NCI-H526 treated with DMSO at 0.1 percent for 48 hours (cell line): ENCODE measurements at places on chromosomes 3 and 15.

GRCh38 chr15:48472756-48473155, 141.5 kb downstream of the DUT start:
- no peak for DNase-seq

DNA sequence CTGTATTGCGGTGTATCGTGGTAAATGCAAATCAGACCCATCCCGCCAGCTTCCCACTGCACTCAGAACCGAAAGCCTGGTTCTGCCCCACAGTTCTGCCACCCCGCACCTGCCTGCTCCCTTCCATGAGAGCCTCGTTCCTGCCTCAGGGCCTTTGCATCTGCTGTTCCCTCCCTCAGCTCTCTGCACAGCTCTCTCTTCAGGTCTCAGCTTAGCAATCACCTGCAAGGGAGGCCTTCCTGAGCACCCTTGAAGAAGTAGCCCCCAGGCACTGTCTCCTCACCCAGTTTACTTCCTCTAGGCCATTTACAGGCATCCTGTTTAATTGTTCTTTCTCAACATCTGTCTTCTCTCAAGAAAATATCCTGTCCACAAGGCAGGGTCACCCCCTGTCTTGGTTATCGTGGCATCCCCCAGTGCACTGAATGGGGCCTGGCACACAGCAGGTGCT, 13.3 kb upstream of the IQSEC1 start:
- no peak for DNase-seq

GRCh38 chr3:8451696-8452095, 49.9 kb upstream of the LMCD1 start:
- DNase-seq, result no peak

GRCh38 chr3:169575381-169575780, 88.1 kb downstream of the MECOM start:
- no peak for DNase-seq

DNA sequence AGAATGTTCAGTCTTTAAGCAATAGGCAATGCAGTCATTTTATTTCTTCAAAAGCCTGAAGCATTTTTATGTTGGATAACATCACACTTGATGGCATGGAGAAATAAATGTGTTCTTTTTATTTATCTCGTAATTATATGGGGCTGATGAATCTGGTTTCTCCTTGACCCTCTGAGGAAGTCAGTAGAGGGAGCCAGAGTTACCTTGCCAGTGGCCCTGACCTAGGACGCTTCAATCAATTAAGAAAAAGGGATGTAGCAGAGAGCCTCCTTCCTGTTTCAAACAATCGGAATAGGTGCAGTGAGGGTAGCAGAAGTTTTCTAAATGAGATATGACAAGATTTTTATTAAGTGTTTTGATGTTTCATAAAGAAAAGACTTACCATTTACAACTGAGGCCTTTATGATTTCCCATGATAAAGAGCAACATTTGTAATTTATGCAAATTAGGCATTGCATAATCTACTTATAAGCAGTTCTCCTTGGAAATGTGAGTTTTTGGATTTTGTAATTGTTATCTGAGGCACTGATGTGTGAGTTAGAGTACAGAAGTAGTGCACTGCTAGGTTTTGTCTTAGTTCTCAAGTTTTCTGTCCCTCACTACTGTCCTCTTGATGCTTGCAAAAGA, 129.1 kb downstream of the RAP2B start:
- no peak for DNase-seq

GRCh38 chr3:194308601-194309449, 42.3 kb downstream of the CPN2 start:
- no peak for DNase-seq

- DNase-seq, result no peak
These were observed 27.8 kb upstream of the AP4E1 start for GRCh38 chr15:50880651-50881114.

DNA sequence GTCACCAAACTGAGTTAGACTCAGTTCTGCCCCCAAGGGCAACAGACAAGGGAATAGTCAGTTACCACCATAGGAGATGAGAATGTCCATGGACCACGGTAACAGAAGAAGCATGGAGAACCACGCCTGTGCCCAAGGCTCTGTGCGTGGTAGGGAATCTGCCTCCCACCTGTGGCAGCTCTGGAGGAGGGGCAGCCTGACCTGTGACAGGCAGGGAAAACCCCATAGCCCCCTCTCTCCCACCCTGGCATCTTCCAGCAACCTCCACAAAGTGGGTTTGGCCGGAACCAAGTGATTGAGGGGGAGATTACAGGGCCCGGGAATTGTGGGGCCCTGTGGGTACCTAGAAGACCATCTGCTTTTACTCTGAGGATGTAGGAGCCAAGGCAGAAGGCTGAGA, 14.3 kb upstream of the LTF start:
- DNase-seq, result no peak

DNA sequence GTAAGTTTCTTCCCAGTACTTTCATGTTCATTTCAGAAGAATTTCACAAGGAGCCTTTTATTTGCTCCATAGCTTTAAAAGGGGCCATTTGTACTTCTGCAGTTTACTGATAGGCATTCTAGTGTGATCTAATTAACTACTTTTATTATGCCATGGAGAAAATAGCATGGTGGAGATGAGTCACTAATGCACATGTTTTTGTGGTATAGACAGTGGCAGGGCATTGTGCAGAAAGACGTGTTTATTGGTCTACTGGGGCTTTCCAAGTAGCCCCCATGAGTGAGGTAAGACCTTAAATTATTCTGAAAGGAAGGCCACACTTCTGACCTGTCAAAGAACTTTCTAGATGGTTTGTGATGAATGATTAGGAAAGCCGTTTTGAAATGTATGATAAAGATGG, 810.0 kb upstream of the NR2F2 start:
- no peak for DNase-seq

DNA sequence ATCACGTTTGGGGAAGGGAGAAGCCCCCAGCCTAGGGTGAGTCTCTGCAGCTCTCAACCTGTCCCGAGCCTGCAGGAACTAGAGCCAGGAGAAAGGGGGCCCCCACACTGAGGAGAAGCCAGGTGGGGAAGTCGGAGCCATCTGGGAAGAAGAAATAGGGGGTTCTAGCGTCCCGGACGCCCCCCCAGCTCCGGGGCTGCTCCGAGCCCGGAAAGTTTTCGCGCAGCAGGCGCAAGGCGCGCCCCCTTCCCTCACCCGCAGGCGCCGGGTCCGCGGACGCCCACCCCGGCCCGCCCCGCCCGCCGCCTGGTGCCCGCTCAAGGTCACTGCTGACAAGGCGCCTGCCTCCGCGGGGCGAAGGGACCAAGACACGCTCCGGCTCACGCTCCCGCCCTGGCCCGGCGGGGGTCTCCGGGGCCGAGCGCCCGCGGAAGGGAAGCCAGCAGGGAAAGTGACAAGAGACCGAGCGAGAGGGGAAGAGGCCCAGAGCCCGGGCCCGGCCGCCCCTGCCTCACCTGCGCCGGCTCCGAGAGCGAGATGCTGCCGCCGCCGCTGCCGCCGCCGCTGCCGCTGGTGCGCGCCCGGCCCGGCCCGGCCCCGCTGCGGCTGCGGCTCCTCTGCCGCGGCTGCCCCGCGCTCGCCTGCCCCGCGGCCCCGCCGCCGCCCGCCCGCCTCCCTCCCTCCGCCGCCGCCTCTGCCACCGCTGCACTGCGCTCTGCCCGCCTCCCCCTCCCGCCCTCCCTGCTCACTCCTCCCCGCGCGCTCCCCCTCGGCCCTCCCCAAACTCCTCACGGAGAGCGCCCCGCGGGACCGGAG, 108.4 kb upstream of the SLC6A11 start:
- no peak for DNase-seq

DNA sequence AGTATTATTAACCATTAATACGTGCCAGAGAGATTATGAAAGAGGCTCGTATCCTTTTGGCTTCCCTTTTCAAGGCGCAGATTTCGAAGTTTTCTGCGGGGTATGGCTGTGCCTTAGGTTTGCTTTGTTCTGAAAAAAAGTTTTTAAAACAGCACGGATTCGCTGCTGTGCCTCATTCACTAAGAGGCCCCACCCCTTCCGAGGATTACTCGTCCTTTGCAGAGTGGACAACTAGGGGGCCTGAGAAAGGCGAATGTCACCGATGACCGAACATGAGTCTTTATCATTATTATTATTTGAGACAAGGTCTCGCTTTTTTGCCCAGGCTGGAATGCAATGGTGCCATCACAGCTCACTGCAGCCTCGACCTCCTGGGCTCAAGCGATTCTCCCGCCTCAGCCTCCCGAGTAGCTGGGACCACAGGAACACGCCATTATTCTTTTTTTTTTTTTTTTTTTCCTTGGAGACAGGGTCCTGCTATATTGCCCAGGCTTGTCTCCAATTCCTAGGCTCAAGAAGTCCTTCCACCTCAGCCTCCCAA, 684 bp upstream of the RPS27L start:
- no peak for DNase-seq

DNA sequence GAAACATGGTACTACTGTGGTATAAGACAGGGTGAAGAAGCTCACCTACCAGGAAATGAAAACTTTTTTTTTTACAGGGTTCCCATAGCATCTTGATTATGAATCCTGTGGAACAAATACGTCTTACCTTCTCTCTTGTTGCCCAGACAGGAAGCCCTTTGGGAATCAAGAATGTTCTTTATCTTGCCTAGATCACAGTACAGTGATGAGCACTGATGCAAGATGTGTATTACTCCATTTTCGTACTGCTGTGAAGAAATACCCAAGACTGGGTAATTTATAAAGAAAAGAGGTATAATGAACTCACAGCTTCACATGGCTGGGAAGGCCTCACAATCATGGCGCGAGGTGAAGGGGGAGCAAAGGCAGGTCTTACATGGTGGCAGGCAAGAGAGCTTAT, 281.3 kb downstream of the UBE2E2 start:
- no peak for DNase-seq

GRCh38 chr3:128515-129172, 67.9 kb upstream of the CHL1 start:
- peak; percentile 42 for DNase-seq

GRCh38 chr3:188309437-188310269, 155.7 kb downstream of the LPP start:
- DNase-seq, result no peak

DNA sequence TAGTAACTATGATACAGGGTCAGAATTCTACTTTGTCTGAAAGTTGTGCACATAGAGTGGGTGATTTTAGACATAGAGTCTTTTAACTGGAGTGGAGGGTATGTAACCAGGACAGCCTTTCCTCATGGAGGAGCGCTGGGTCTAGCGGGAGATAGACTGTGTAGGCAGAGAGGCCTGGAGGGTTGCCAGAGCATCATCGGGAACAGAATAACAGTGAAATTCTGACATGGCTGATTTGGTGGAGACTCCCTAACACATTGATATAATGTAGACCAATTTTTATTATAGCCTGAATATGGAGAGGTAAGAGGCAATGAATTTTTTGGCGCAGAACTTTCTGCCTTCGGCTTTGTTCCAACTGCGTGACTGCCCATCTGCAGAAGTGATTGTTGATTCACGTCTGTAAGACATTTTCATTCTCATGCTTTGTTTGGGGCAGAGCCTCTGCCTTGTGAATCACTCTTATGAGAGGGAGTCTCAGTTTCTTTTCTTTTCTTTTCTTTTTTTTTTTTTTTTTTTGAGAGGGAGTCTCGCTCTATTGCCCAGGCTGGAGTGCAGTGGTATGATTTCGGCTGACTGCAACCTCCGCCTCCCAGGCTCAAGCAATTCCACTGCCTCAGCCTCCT, 16.0 kb downstream of the LPP start:
- DNase-seq, result no peak

- no peak for DNase-seq
These were observed 249.4 kb upstream of the PDZRN3 start for GRCh38 chr3:73874161-73874560.

GRCh38 chr15:44482090-44482489, 54.7 kb downstream of the CTDSPL2 start:
- DNase-seq, result no peak

GRCh38 chr3:110253794-110254193, 817.8 kb upstream of the NECTIN3 start:
- no peak for DNase-seq

DNA sequence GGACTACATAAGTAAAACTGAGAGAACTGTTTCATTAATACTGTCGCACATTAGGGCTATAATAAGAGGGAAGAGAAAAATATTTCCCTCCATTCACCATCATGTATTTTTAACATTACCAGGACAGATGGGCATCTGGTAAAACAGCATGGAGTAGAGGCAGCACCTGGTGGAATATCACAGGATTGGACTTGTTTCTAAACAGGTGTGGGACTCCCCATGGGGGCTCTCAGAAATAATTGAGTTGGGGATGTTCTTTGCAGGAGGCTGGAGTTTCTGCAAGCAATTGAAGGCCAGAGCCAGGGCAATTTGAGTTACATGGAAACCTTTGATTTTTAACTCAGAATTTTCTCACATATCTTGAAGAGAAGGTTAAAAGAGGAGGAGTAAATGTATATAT, 8.4 kb upstream of the MINDY2 start:
- no peak for DNase-seq

DNA sequence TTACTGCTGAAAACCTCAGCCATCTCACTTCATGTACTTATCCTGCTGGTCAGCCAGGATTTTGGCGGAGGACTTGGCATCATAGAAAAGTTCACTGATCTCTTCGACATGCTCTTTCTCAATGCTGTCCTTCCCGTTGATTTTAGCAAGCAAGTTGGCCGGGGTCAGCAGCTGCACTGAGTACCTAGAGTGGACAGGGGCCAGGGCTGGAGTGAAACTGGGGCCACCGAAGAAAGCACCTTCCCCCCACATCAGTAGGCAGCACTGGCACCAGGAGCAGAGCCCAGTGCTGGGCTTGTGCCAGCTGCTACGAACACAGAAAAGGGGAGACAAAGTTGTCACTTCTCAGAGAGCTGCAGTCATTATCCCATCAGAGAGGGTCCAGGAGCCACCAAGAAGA, 29.0 kb downstream of the SEC61A1 start:
- DNase-seq, result no peak

DNA sequence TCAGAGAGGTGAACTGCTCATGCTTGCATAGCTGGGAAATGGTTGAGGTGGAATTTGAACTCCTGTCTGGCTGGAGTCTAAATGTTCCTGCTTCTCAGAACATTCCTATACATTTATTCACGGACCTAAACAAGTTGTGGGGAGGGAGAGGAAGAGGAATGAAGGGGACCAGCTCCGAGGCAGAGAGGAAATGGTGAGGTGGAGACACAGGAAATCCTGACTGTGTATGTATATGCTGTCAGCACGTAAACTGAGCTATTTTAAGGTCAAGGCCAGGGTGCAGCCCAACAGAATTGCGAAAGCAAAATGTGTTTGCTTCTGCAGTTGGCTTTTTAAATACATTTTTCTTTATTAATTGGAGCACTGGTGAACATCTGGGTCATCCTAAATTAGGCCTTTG, 74.1 kb upstream of the POMGNT2 start:
- DNase-seq, result no peak

- no peak for DNase-seq
These were observed 171.2 kb downstream of the KLF13 start for GRCh38 chr15:31497838-31498237.

- no peak for DNase-seq
These were observed 438.7 kb upstream of the C2CD4B start for GRCh38 chr15:62603742-62604141.

- DNase-seq, result no peak
These were observed 17.6 kb downstream of the CHDH start for GRCh38 chr3:53828581-53828980.
